ENCODE measurements at places on chromosomes 4 and X.

DNA sequence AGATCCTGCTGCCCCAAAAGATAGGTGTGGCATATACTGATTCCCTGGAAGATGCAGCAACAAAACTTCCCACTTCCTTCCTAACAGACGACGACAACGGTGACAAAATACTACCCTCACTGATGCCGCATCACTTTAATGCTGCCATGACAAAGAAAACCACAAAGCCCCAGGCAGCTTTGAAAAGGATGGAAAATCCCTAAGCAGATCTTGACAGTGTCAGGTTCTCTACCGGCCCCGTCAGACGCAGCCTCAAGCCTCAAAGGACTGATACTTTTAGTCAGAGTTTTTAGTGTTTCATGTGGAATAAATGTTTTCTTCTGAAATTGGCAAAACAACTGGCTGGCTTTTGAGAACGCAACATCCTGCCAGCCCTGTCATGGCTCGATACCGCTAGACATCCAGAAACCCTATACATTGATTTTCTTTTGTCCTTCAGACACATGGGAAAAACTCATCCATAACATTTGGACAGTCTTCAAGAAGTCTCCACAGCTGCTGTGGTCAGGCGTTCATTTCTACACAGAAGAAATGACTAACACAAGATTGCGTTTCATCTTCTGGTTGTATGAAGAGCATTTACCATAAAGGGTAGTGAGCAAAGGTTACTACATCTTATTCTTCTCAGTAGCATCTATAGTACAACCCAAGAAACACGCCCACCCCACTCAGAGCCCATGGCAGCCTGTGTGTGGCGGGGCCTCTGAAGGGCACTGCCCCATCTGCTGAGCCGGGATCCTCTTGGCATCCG, 60.1 kb downstream of the GATB start:
- DNase-seq = no peak

GRCh38 chrX:113514906-113515305, 674.3 kb upstream of the AMOT start:
- no peak for DNase-seq

DNA sequence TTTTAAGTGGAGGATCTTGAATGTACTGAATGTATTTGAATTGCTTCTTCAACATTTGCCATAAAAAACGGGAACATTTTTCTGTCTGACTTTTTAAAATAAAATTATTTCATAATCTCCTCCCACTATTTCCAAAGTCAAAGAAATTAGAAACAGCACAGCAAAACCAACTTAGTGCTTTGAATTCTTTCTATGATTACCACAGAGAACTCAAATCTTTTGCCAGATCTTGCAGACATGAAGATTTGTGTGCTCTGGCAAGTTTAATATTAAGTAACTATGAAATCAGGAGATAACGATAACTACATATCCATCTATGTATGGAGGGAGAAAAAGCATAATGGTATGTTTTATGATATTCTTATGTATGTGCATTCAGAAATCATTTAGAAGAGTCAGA, 982.2 kb downstream of the PCDH7 start:
- DNase-seq = no peak

DNA sequence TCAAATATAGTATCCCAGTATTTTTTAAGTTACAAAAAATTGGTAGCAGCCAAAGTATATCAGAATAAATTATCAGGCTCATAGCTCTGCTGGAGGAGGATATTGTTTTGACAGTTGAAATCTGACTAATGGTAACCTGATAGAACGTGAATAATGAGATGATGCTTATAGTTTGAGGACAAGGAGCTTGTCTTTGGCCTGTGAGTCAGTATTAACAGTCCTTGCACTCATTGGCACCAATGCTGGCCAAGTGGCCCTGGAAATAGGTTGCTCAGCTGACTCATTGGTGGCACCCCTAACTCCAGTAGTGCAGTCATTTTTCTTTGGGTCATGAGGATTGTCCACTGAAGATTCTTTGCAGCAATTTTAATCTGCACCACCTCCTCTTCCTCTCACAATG, 203.3 kb upstream of the JADE1 start:
- DNase-seq = peak; percentile 74

GRCh38 chrX:10197279-10198210, 40.8 kb downstream of the CLCN4 start:
- no peak for DNase-seq

DNA sequence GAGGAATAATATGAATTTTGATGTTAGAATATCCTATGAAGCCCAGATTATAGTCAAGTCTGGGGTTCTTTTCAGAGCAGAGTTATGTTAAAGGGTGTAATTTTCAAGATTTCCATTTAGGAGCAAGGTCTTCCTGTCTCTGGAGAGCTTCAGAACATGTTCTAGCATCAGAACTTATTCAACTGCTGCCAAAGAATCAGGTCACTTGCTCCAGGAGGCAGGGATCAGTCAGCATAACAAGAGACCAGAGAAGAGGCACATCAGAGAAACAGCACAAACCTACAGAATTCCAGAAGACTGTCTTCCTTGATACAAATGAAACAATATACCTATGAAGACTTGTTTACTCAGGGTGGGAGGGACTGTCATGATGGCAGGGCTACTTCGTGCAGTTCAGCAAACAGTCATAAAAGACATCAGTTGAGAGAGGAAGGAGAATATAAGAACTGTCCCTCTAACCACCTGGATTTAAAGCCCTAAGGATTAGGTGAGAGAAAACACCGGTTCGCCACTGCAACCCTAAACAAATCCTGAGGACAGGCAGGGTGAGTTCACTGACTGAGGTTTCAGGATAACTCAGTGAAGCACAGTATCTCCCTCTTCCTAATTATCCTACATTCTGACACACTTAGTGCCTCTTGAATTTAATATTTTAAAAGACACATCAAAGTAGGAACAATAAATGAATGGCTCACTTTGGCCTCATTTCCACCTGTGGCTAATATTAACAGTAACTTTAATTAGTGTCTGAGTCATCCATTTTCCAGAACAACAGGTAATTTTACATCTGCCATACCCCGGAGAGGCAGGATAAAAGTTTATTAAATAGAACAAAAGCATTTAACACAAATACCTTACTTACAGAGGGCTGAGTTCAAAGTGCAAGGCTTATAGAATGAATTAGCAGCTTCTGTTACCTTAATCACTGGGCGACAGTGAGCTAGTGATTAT, 93.0 kb downstream of the HDAC8 start:
- no peak for DNase-seq

- DNase-seq = no peak
Measured at GRCh38 chr4:84583876-84584380, 1.0 kb downstream of the CDS1 start.

- DNase-seq = no peak
Measured at GRCh38 chr4:147855571-147856009, 123.7 kb downstream of the ARHGAP10 start.

GRCh38 chrX:118257781-118258180, 88.1 kb upstream of the WDR44 start:
- no peak for DNase-seq

GRCh38 chr4:136992032-136992431, 540.3 kb downstream of the PCDH18 start:
- no peak for DNase-seq

- DNase-seq = no peak
Measured at GRCh38 chr4:106291678-106292077, 24.3 kb downstream of the TBCK start.

DNA sequence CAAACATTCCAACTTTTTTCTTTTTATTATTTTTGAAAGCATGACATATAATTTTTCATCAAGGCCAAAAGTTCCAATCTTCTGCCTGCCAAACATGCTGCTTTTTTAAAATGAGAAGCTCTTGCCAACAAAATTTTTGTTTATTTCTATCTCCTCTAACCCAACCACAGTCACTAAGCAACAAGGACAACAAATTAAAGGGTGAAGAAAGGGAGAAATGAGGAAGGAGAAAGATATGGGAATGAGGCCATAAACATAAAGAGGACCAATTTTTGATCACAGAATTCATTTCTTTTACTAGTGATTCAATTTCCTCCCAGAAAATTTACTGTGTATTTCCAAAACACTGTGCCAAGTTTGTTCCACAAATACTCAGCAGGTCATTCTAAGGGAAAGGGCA, 537.0 kb upstream of the DIAPH2 start:
- peak; percentile 1 for DNase-seq

DNA sequence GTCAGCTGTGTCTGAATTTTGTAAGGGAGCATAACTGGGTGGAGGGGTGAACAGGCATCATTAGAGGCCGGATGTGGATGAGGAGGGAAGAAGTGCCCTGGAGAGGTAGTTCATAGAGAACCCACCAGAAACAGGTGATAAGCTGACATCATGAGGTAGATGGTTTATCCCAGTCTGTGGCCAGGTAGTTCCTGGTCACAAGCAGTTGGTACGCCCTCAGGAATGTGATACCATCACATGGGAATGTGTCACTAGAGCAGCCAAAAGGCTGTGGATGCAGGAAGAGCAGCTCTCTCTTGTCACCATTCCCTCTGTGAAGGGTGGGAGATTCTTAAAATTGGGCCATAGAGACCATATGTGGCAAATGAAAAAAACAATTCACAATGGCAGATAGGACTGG, 21.9 kb downstream of the MSN start:
- DNase-seq = no peak

DNA sequence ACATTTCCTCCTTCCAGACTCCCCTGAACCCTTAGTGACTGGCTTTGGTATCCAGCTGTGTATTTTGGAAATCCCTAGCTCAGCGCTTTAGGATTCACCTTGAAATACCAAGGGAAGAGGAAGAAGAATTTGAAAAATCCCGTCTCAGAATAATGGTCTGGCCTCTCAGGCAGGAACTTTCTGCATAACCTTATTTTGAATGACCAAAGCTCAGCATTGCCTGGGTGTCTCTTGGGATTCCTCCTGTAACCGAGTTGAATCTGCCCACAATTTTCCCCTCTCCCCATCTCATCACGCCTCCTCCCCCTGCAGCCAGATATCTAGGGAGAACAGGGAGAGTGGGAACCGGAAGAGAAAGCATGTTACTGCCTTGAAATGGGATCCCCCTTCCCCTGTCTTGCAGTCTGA, 116.2 kb downstream of the SMIM20 start:
- no peak for DNase-seq

DNA sequence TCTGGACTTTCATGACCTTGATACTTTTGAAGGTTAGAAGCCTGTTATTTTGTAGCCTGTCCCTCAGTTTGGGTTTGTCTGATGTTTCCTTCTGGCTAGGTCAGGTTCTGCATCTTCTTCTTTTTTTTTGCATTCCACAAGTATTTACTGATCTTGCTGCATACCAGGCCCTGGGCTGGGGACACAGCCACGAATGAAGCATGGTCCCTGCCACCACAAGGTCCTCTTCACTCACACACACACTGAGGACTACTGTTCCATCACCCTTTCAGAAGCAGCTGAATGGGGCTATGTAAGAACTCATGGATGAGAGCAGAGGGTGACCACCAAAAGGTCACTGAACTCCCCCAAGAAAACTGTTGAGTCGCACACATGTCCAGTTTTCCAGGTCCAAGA, 39.2 kb downstream of the USP11 start:
- no peak for DNase-seq

GRCh38 chrX:66553973-66554372, 84.9 kb downstream of the EDA2R start:
- no peak for DNase-seq

- no peak for DNase-seq
Measured at GRCh38 chr4:182914357-182914756, 2.8 kb downstream of the DCTD start.

GRCh38 chr4:95980877-95981360, 141.0 kb downstream of the PDHA2 start:
- DNase-seq = no peak

GRCh38 chrX:68699960-68700746, 52.7 kb downstream of the STARD8 start:
- DNase-seq = peak; percentile 43

- DNase-seq = no peak
Measured at GRCh38 chrX:149010013-149010852, 494.9 kb downstream of the IDS start.

DNA sequence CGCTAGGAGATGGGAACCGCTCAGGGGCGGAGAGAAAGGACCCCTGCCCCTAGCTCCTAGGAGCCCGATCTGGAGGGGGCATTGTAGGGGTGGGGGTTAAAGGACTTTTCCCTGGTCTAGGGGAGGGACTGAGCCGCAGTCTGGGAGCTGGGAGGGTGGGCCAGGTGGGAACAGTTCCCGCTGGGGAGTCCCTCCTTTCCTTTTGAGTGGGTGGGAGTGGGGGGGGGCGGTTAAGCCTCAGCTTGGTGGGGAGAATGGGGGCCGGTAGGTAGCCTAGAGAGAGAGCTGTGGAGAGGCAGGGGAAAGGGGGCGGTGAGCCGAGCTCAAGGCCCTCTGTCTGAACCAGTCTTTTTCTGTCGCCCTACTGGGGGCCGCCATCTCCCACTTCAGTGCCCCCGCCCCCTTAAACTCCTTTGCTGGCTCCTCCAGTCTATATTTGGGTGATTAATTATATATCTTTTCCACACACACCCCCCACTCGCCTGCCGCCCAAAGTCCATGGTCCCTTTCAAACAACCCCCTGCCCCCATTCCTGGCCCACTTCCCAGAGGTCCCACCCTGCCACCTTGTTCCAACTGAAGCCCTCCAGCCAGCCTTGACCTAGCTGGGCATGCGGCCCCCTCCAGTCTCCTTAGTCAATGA, 822 bp downstream of the ZNF275 start:
- DNase-seq = no peak

GRCh38 chrX:10098270-10098713, 58.5 kb upstream of the CLCN4 start:
- DNase-seq = no peak

DNA sequence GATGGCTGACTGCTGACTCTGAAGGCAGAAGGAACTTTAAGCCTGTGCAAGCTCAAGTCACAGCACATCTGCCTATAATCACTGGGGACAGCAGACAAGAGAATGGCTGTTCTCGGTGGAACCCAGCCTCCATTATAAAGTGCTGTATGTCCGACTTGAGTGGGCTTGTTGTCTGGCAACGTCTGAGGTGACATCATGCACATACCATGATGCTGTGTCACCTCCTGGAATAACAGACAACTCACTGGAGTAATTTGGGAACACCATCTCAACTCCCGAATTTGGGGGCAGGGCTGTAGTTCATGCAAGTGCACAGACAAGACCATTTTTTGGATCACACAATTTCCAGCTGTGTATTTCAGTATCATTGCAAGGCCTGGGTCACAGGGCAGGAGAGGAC, 59.8 kb upstream of the GPM6B start:
- peak; percentile 72 for DNase-seq
